ENCODE measurements at places on chromosomes 3 and 15. TPM values are rescaled to one million over a fixed set of nuclear protein-coding genes. Genes with fewer than 3 reads are reported as not detected.

- no peak overlapping the region for H3K27ac ChIP-seq
- H3K4me3 ChIP-seq, result no peak overlapping the region
- no peak for DNase-seq
- H3K4me1 ChIP-seq, result no peaks in the 10 kb centered on the region
- no peaks in the 10 kb centered on the region for H3K27me3 ChIP-seq
- peaks cover 12% of the 10 kb centered on the region for H3K36me3 ChIP-seq
These were observed 48.8 kb upstream of the TOP2B start for GRCh38 chr3:25713341-25713985.

DNA sequence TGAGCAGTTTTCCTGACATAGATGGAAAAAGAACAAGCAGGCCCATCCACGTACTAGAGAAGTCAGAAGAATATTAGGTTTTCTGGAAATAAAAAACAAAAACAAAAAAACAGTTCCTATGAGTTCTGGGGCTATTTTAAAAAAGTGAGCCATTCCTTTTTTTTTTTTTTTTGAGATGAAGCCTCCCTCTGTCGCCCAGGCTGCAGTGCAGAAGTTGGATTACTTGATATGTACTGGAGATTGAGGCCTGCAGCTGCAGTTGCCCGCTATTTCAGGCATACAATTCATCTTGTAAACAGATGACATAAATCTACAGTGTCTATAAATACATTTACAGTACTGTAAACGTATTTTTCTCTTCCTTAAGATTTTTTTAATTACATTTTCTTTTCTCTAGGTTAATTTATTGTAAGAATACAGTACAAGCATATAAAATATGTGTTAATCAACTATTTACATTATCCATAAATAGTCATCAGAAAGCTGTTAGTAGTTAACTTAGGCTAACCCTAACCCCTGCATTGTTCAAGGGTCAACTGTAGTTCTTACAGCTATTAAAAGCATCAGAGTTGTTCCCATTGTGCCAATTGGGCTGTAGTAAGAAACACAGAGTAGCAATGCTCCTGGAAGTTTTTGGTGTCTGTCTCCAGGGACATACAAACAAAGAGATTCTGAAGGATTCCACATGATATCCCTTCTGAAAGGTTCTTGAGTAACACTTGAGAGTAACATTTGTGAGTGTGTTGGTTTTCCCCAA is 11.2 kb upstream of the ACTL6A start:
- H3K27ac ChIP-seq, result no peak overlapping the region
- H3K4me1 ChIP-seq, result peaks cover 24% of the 10 kb centered on the region
- DNase-seq, result no peak
- no peaks in the 10 kb centered on the region for H3K36me3 ChIP-seq
- H3K27me3 ChIP-seq, result no peaks in the 10 kb centered on the region
- no peak overlapping the region for H3K4me3 ChIP-seq

DNA sequence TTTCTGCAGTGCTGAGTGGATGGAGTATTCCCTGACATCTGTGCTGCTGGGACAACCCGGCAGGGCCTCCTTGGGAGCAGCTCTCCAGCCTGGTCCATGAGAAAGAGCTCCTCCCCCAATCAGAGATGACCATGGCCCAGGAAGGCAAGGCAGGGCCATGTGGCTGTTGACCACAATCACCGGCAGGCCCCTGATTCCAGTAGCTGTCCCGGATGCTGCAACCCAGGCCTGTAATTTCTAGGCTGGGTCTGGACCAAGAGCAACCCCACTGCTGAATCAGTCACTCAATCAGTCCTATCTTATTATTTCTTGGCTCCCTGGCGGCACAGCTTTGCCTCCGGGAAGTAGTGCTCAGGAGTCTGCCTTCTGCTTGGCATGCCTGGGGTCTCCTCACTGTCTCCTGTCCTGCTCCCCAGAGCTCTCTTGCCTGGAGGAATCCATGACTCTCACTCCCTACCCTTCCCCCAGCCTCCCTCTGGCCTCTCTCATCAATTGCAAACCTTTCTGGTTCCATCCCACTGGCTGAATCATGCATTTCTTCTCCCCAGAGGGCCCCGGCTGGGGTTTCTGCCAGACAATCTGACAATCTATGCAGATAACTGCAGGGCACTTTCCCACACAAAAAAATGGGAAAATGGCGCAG is 32.6 kb upstream of the ITGA11 start:
- no peak for DNase-seq
- no peak overlapping the region for H3K4me3 ChIP-seq
- peaks cover 6% of the 10 kb centered on the region for H3K4me1 ChIP-seq
- H3K27me3 ChIP-seq, result peaks cover 4% of the 10 kb centered on the region

DNA sequence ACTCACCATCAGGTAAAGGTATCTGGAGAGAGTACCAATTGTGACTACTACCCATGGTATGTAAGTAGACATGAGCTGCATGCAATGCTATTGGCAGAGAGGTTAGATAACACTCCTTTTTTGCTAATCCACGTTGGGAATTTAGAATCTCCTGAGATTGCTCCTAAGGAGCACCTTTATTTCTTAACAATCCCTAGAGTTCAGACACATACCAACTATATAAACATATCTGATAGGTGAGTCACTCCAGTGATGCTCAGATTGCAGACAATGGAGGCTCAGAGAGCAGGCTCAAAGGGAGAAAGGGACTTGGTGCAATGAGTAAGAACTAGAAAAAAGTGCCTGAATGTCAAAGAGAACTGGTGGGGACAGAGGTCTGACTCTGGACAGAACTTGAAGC is 47.0 kb upstream of the LRRFIP2 start:
- H3K4me3 ChIP-seq, result no peak overlapping the region
- H3K4me1 ChIP-seq, result no peaks in the 10 kb centered on the region
- peaks cover 7% of the 10 kb centered on the region for H3K27me3 ChIP-seq
- H3K27ac ChIP-seq, result no peak overlapping the region
- no peak for DNase-seq
- no peaks in the 10 kb centered on the region for H3K36me3 ChIP-seq

DNA sequence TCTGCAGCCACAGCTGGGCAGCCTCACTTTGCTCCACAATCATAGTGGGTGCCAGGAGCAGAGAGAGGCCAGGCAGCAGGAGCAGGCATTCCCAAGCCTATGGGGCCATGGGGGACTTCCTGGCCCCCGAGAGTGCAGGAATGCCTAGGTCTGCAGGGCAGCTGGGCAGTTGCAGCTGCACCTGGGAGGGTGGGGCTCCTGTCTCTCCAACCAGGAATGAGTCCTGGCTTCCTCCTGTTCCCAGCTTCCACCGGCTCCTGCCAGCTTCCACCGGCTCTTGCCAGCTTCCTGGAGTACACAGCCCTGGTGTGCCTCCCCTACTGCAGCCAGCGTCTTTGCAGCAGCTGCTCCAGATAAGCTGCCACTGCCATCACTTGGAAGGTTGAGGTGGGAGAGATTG is 86.3 kb upstream of the CDV3 start:
- H3K4me3 ChIP-seq, result no peak overlapping the region
- no peak for DNase-seq
- H3K27me3 ChIP-seq, result no peaks in the 10 kb centered on the region

GRCh38 chr3:111130827-111131226 is 59.2 kb downstream of the NECTIN3 start:
- no peaks in the 10 kb centered on the region for H3K4me1 ChIP-seq
- H3K4me3 ChIP-seq, result no peak overlapping the region
- H3K36me3 ChIP-seq, result peaks cover 9% of the 10 kb centered on the region
- DNase-seq, result no peak
- H3K27me3 ChIP-seq, result no peaks in the 10 kb centered on the region

DNA sequence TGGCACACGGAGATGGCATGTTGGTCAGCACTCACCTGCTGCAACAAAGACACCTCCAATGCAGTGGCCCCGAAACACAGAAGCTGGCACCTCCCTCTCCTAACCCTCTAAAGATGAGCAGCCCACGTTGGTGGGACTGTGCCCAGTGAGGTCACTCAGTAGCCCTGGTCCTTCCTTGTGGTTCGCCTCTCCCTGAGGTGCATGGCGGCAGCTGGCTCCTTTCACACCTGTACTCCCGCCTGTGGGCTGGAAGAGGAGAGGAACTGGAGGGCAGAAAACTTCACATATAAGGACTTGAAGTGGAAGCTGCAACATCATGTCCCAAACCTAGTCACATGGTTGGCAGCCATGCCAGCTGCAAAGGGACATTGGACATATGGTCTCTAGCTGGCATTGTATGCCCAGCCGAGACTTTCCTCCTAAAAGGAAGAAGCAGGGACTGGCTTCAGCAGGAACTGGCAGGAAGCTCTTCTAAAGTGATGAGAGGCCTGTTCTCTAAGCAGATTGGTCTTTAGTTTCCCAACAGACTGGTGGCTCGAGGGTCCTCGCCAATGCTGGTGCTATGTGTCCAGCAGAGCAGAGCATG is 10.8 kb upstream of the C3orf22 start:
- no peak overlapping the region for H3K27ac ChIP-seq
- no peaks in the 10 kb centered on the region for H3K36me3 ChIP-seq
- H3K4me3 ChIP-seq, result no peak overlapping the region
- H3K4me1 ChIP-seq, result peaks cover 3% of the 10 kb centered on the region
- DNase-seq, result no peak

DNA sequence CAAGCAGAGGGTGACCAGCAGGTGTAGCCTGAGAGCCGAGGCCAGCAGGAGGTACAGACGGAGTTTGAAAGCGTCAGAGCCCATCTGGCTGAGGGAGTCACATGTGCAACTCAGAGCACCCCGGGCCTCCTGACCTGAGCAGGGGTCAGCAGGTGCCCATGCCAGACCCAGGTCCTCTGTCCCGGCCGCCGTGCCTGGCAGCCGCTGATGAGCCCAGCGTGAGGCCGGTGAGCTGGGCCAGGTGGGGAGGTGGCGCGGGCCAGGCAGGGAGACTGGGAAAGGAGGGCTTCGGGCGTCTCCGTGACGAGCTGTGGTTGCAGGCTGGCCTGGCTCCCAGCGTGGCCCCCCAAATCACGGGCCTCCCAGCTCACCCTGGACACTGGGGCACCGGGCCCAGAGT is 130.9 kb downstream of the CHSY1 start:
- H3K36me3 ChIP-seq, result no peaks in the 10 kb centered on the region
- no peak overlapping the region for H3K4me3 ChIP-seq
- H3K27ac ChIP-seq, result no peak overlapping the region
- peaks cover 3% of the 10 kb centered on the region for H3K27me3 ChIP-seq
- H3K4me1 ChIP-seq, result peaks cover 51% of the 10 kb centered on the region
- DNase-seq, result no peak

GRCh38 chr3:36693670-36694069 is 70.7 kb downstream of the DCLK3 start:
- no peaks in the 10 kb centered on the region for H3K4me1 ChIP-seq
- DNase-seq, result no peak

DNA sequence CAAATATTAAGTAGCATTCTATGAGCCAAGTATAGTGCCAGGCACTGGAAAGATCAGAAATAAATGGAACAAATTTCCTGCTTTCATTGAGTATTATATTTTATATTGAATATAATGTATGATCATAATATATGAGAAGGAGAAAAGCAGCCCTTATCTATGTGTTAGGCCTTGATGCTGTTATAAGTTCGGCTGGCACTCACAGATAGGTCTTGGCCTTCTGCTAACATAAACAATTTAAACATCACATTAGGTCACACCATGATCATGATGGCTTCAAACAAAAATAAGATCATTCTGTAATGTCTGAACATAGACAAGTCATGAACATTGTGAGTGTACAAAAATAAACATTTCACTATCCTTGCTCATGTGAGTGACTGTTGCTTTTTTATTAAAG is 584.0 kb upstream of the ZNF385D start:
- no peak overlapping the region for H3K4me3 ChIP-seq
- no peaks in the 10 kb centered on the region for H3K4me1 ChIP-seq
- no peak overlapping the region for H3K27ac ChIP-seq
- H3K36me3 ChIP-seq, result no peaks in the 10 kb centered on the region

DNA sequence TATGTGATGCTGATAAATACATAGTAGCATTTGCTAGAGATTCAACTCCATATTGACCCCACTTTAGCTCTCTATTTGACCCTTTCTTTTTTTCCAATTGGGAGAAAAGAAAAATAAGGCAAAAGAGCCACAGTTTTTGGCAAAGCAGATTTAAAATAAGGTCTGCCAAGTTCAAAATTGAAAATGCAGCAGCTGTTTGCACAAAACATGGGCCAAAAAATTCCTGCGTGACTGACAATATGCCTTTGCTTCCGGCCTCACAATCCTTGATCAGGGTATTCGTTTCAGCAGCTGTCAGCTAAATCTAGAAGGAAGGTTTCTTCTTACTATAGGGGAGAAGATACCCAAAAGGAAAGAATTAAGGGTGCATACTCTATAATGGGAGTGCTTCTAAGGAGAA is 563.5 kb upstream of the CCDC54 start:
- H3K27ac ChIP-seq, result no peak overlapping the region
- no peak for DNase-seq
- H3K36me3 ChIP-seq, result no peaks in the 10 kb centered on the region
- H3K27me3 ChIP-seq, result no peaks in the 10 kb centered on the region
- H3K4me3 ChIP-seq, result no peak overlapping the region
- no peaks in the 10 kb centered on the region for H3K4me1 ChIP-seq

GRCh38 chr15:101613130-101614000 is 38.8 kb downstream of the TM2D3 start:
- DNase-seq, result no peak
- no peaks in the 10 kb centered on the region for H3K27me3 ChIP-seq
- H3K4me1 ChIP-seq, result peaks cover 44% of the 10 kb centered on the region
- no peaks in the 10 kb centered on the region for H3K36me3 ChIP-seq

- no peak overlapping the region for H3K27ac ChIP-seq
- no peaks in the 10 kb centered on the region for H3K36me3 ChIP-seq
- peak overlapping the region; percentile 64 for H3K4me3 ChIP-seq
- no peak for DNase-seq
- peaks cover 78% of the 10 kb centered on the region for H3K27me3 ChIP-seq
These were observed 3.5 kb upstream of the CPNE4 start for GRCh38 chr3:132038198-132038825.

DNA sequence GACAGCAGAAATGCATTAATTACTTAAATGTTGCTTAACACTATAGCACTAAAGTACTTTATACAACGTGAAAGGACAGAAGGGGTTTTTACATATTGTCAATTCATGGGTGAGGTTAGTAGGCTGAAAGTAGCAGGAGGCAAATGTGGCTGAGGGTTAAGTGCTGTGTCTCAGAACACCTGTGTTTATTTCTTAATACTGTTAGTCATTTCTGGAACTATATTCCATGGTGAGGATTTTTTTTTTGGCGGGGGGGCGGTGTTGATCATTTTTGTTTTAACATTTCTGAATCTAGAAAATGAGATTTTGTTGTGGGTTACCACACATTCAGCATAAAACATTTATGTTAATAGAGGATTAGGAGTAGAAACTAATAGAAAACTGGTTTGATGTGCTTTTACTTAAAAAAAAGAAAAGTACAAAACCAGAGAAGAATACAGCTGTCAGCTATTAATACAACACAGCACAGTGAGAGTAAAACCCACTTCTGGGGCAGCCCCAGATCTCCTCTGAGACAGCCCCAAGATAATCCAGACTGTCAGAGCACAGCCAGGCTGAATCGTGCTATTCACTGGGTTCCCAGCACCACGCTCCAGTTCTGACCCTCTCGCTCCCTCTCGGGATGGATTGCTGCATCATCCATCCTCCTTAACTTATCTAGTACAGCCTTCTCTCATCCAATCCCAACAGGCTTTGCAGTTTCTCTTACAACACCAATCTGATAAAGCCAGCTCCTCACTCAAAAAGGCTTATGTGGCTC is 307.7 kb downstream of the TUSC7 start:
- no peak for DNase-seq
- no peak overlapping the region for H3K4me3 ChIP-seq
- peaks cover 10% of the 10 kb centered on the region for H3K4me1 ChIP-seq
- no peaks in the 10 kb centered on the region for H3K36me3 ChIP-seq

GRCh38 chr15:89105147-89105546 is 16.9 kb downstream of the ABHD2 start:
- H3K27ac ChIP-seq, result no peak overlapping the region
- peaks cover 26% of the 10 kb centered on the region for H3K4me1 ChIP-seq
- no peak for DNase-seq

Gene BSN
- total RNA-seq, result 6.5 TPM

Gene SYNM
- total RNA-seq, result 3.5 TPM

Gene FRMD5
- 5.1 TPM for total RNA-seq

Gene SPTBN5
- total RNA-seq, result 1.1 TPM

Gene ARPC4
- total RNA-seq, result 156 TPM

Gene GLDN
- 1.7 TPM for total RNA-seq
